ENCODE measurements at places on chromosomes 2 and 18.

DNA sequence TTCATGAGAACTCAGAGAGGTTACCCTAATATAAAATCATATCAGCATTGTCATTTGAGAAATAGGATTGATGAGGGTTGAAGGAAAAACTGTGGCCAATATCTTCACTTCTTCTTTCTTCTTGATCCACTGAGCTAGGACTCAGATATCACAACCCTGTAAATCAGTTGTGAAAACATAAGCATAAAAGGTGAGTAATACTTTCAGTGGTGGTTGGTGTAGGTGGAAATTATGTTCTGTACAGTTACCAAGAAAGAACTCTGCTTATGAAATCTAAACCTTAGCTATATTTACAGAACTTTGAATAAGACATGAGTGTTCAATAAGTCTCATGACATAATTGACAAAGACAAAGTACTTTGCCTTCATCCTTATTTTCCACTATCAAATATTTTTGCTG lies 56.3 kb downstream of the PAX3 start:
- no peak for DNase-seq

DNA sequence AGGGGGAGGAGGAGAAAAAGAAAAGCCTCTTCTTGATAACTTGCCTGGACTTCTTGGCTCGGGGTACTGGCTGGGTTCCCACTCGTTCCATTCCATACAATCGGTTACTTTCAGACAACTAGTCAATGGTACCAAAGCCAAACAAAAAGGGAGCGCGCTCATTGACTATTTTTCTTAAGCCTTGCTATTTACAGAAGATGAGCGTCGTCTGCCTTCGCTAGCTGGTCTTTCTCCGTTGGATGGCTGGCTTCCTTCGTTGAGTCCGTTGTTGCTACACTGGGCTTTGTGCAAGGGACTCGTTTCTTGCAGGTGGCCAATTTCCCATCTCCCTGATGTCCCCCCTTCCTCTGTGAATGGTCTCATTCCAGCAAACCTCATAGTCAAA lies 260.4 kb downstream of the ZNF516 start:
- no peak for DNase-seq

DNA sequence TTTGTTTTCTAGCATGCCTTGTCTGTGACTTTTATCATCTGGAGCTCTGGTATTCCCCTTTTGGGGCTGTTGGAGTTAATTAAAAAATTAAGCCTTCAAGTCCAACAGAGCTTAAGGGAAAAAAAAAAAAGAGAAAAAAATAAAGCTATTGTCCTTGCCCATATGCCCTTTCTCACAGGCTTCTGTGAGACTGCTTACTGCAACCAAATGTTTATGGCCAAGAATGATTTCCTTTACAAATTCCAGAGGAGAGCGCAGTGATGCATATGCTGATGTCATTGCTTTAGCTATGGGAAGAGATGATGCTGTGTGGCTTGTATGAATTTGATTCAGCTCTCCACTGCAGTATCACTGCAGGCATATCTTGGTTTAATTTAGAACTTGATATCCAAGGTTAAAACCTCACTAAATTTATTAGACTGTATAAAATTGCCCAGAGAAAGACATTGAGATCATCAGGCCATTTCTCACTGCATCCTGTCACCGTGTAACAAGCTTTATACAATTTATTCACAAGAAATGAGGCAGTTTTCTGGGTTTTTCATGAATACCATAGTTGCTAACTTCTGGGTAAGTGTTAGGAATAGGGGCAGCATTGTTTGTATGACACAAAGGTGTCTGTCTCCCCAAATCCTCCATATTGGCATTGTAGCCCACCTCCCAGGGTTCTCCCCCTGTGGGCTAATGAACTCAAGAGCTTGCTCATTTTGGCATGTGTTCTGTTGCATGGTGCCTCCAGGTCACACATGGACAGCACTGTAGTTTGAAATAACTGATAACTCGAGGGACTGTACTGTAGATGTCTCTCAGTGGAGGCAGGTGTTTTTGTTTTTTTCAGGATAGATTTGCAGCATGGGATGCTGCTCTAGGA lies 85.0 kb downstream of the TANC1 start:
- no peak for DNase-seq

- no peak for DNase-seq
These were observed 4.9 kb downstream of the CYP26B1 start for GRCh38 chr2:72142570-72143440.

DNA sequence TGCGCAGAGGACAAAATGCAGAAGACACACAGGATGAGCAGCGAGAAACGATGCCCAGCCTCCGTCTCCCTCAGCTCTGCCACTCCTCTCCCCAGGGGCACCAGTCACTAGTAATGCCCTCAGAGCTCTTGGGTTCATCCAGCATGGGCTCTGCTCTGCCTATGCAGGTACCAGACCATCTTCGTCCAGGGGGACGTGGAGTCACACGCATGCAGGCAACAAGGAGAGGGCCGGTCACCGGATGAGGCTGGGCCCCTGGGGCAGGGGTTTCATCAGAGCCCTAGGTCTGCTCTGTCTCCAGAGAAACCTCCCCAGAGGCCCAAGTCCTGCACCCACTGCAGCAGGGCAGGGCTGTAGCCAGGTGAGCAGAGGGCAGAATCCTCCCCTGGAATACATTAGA lies 23.9 kb downstream of the RAB31 start:
- DNase-seq, result no peak

GRCh38 chr2:158781353-158781961 lies 13.7 kb upstream of the DAPL1 start:
- no peak for DNase-seq

GRCh38 chr2:136402281-136402680 lies 284.3 kb upstream of the CXCR4 start:
- no peak for DNase-seq

Measured in stimulated activated CD4-positive, alpha-beta T cell treated with anti-CD3 and anti-CD28 coated beads, Interleukin-1b, Interleukin-23, amount 100 ng/mL, for 1 hour (primary cell).